GM12878 (cell line): ENCODE measurements at places on chromosomes 16 and 17.

GRCh38 chr16:30927789-30928378 lies 4.5 kb downstream of the FBXL19 start:
- DNase-seq, result peak; percentile 35

GRCh38 chr17:1298606-1299005 lies 19.1 kb downstream of the TRARG1 start:
- DNase-seq, result no peak

DNA sequence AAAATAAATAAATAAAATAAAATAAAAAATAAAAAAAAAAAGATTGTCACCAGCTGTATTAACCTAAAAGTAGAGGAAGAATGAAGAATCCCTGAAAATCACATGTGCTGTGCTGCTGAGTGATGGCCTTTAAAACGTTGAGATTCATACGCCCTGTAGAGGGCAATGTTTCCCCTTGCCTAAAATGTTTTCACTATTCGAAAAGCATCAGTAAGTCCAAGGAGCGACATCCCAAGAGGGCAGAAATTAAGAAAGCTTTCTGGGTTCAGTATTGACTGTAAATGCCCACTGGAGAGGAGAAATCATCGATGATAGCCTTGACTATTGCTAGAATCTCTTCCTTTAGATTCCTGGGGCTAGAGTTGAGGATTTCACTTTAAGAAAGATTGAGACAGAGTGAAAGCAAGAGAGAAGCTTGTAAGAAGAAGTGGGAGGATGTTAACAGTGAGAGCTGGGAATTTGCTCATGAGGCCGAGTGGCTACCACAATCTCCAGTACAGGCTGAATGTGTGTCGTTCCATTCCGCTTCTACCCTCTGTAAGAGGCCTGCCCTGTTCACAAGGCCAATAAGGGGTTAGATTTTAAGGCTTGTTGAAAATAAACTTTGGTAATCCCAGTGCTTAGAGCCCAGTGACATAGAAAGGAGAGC lies 170.8 kb upstream of the FAM20A start:
- no peak for DNase-seq

- no peak for DNase-seq
Measured at GRCh38 chr17:60077672-60078519, 825 bp downstream of the HEATR6 start.

DNA sequence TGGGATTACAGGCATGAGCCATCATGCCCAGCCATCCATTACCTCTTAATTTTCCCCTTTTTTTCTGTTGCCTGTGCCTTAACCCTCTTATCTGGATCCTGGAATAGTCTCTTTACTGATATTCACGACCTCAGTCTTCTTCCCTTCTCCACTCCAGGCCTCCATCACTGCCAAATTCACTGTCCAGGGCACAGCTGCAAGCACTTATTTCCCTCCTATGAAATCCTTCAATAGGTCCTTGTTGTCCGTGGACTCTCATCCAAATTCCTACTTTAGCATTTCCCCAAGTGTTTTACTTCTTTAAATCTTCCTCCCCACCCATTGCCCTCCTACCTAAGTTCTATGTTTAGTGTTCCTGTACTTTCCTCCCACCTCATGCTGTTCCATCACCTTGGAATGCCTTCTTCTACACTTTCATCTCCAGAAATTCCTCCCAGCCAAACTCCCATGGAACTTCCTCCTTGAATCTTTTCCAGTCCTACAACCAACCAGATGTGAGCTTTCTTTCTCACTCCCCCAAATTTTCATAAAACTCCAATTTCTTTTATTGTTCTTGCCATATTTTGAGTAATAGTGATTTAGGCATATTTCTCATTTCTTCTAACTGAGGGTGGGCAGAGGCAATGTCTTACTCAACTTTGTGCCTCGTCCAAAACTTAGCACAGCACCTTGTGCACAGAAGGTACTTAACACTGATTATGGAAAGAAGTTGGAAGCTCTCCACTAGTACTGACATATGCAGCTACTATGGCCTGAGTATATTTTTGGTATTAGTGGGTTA lies 35.3 kb downstream of the FAM20A start:
- no peak for DNase-seq

- no peak for DNase-seq
Measured at GRCh38 chr17:50947782-50948543, 81.8 kb upstream of the TOB1 start.

DNA sequence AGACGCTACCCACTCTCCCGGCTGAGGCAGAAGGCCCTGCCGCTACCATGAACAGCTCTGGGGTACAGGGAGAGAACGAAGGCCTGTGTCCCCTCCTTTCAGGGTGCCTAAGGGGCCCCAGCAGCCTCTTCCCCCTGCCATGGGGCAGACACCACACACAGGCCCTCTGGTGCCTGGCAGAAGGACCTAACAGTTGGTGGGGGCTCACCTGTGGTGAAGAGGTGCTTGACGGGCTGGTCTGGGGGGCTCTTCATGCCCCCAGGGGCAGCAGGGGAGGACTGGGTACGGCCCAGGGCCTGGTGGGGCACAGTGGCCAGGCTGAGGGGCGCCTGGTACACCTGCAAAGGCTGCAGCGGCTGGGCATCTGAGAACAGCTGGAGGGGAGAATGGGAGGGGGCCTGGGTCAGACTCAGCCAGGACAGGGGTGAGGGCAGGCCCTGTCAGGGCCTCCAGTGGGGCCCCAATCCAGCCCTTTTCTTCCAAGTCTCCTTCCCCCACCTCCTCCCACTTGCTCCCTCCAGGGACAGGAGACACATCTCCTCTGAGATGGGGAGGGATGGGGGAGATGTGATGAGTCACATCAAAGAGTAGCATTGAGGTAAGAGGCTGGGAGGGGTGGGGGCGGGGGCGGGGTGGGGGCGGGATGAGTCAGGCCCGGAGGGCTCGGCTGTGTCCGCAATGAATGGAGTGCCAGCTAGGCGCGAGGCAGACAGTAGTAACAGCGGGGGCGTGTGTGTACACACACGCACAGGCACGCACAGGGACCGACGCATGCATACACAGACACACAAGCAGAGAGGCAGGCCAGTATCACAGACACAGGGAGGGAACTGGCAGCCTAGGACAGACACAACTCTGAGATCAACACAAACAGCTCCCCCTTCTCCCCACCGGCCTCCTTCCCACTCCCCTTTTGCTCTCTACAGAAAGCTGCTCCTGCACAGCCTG lies 16.1 kb downstream of the G6PC3 start:
- DNase-seq, result no peak

- DNase-seq, result no peak
Measured at GRCh38 chr17:32491371-32492263, 4.8 kb downstream of the CDK5R1 start.

GRCh38 chr16:65223335-65223734 lies 101.5 kb upstream of the CDH11 start:
- no peak for DNase-seq

- no peak for DNase-seq
Measured at GRCh38 chr16:31465788-31466370, 6.1 kb upstream of the TGFB1I1 start.
